ENCODE measurements at places on chromosomes 6 and 20. TPM values are rescaled to one million over a fixed set of nuclear protein-coding genes. Genes with fewer than 3 reads are reported as not detected.

GRCh38 chr20:45621593-45621992, 7.9 kb upstream of the WFDC10A start:
- no peak for DNase-seq

GRCh38 chr20:34402461-34402860, 39.4 kb downstream of the ITCH start:
- DNase-seq = no peak

DNA sequence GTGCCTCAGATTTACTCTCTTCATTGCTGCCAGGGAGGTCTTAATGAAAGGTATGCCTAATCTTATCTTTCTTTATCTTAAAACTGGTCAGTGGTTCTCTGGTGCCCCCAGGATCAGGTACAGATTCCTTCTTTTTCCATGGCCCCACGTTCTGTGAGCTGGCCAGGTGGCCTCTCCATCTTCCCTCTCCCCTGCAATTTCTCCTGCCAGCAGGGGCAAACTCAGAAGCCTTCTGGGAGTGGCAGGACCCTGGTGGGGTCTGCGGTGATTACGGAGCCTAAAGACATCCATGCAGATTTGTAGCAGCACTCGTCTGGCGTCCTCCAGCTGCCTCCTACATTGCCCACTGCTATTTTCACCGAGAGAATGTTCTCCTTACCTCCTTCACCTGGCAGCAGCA, 95.8 kb downstream of the CCDC170 start:
- DNase-seq = no peak

- no peak for DNase-seq
These were observed 32.0 kb downstream of the POM121L2 start for GRCh38 chr6:27280064-27280539.

- no peak for DNase-seq
These were observed 98.3 kb downstream of the CDH26 start for GRCh38 chr20:60056407-60057122.

Gene HEY2
- total RNA-seq = 3.2 TPM

Gene KHDC1
- 2.5 TPM for total RNA-seq

Gene C20orf202
- 0.28 TPM for total RNA-seq

Gene TXLNB
- 1.0 TPM for total RNA-seq

Gene ULBP1
- 0.37 TPM for total RNA-seq

Gene INSM1
- total RNA-seq = not detected

Gene PPP1R14C
- total RNA-seq = not detected

Gene ADTRP
- total RNA-seq = 0.31 TPM

Gene CST2
- 0.93 TPM for total RNA-seq

Gene SPAG4
- total RNA-seq = 2.9 TPM
